ENCODE measurements at places on chromosomes 2 and 18.

DNA sequence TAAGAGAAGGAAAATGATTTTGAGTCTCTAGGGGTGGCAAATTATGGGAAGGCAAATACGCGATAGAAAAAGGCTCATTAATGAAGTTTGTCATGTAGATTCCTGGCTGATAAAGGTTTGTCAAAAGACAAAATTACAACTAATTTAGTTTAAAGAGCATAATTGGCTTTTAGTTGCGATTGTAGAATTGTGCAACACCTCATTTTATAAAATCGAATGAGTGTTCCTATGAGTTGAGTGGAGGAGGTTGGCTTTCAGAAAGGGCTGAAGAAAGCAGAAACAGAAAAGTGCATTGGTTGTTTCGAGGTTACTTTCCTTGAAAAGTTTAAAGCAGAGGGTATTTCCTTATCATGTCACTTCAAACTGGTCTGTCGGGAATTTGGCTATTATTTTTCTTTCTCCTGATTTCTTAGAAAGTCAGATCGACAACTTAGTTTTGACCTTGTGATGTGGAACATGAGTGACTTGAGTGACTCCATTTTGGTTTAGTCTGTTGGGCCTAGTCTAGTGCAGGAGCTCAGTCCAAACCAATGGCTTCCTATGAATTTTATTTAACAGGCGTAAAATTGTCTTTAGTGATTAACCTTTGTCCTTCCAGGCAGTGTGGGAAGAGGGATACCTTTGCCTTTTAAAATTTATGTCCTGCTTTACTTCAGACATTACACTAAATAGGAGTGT is 2.2 kb upstream of the PCYOX1 start:
- DNase-seq, result no peak

- DNase-seq, result no peak
Observed at GRCh38 chr2:120879431-120880295, 144.0 kb downstream of the GLI2 start.

- DNase-seq, result no peak
Observed at GRCh38 chr2:113214141-113214540, 40.4 kb downstream of the PSD4 start.

- no peak for DNase-seq
Observed at GRCh38 chr2:24409700-24410556, 49.6 kb upstream of the ITSN2 start.

DNA sequence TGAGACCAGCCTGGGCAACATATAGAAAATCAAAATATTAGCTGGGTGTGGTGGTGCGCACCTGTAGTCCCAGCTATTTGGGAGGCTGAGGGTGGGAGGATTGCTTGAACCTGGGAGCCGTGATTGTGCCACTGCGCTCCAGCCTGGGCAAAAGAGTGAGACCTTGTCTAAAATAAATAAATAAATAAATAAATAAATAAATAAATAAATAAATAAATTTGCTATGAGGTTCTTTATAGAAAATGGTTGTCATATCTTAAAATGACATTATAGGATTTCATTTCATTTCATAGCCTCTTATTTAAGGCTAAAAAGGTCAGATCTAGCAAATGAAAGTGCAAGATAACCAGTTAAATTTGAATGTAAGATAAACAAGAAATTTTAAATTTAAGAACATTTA is 193.0 kb downstream of the NAPG start:
- DNase-seq, result no peak

GRCh38 chr18:10727477-10727876 is 201.7 kb downstream of the NAPG start:
- no peak for DNase-seq

GRCh38 chr18:26268454-26268853 is 42.2 kb downstream of the TAF4B start:
- DNase-seq, result no peak

GRCh38 chr2:200578778-200579177 is 7.0 kb upstream of the AOX1 start:
- no peak for DNase-seq

DNA sequence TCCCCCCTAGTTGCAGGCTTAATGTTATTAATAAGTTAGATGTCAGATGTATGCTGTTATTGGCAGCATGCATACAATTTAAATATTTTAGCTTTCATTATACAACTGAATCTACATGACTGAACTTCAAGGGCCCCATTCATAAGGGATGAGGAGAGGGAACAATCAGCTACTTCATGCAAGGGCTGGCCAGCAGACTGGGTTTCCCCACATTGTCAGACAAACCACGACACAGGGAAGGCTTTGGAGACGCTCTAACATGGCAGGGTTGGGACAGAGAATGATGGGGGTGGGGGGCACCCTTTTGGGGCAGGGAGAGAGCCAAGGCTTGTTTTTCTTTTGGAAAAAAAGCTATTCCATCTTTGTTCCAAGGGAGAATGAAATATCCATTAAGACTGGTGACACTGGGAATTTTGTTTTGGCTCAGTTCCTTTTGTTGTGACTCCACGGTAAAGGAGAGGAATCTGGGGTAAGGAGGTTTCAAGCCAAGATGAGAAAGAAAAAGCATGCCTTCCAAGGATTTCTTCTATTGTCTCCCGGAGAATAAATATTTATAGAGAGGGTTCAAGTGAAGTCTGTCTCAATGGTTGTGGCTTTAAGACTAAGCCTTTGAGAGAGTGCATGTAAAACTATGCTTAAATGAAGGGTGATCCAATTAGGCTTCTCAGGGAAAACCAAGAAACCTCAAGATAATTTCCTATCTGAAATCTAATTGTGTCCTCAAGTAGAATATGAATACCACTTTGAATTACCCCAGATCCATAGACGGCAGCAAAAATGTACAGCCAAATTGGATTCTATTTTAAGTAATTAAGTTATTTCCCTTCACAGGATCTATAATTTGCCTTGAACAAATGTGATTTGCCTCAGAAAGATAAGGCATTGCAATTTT is 5.4 kb downstream of the CXCR4 start:
- DNase-seq, result no peak

- no peak for DNase-seq
Observed at GRCh38 chr2:43458014-43458628, 137.7 kb downstream of the THADA start.

- no peak for DNase-seq
Observed at GRCh38 chr2:148903979-148904378, 29.0 kb downstream of the KIF5C start.

Data from stimulated activated CD4-positive, alpha-beta T cell treated with anti-CD3 and anti-CD28 coated beads, Interleukin-2, amount 100 ng/mL, for 24 hours (primary cell).